Endothelial cell of coronary artery (primary cell): ENCODE measurements at places on chromosomes 7 and 10. TPM values are rescaled to one million over a fixed set of nuclear protein-coding genes. Genes with fewer than 3 reads are reported as not detected.

Gene TOMM7
- 203 and 226 TPM in 2 replicates for total RNA-seq

Gene HOXA6
- total RNA-seq, result 0.36 and 1.3 TPM in 2 replicates

Gene TMEM176B
- 0.09 TPM in 1 of 2 replicates, not detected in the other for total RNA-seq

Gene WASL
- 7.7 and 11.7 TPM in 2 replicates for total RNA-seq

Gene SHOC2
- 38.1 and 45.3 TPM in 2 replicates for total RNA-seq

Gene WDFY4
- 1.1 and 6.3 TPM in 2 replicates for total RNA-seq

Gene PTCD1
- total RNA-seq, result 4.0 and 5.9 TPM in 2 replicates

Gene RHOBTB1
- 25.9 and 28.9 TPM in 2 replicates for total RNA-seq

Gene TUBB8
- not detected in 2 replicates for total RNA-seq

Gene ELN
- 0.09 and 1.6 TPM in 2 replicates for total RNA-seq

Gene GNG11
- 104 and 146 TPM in 2 replicates for total RNA-seq

Gene TRIM56
- total RNA-seq, result 18.7 and 36.1 TPM in 2 replicates

Gene NCF1
- 0.09 TPM in 1 of 2 replicates, not detected in the other for total RNA-seq

Gene OGDHL
- 0.19 and 0.99 TPM in 2 replicates for total RNA-seq

Gene STEAP2
- 0.81 and 1.2 TPM in 2 replicates for total RNA-seq

Gene TMEM270
- total RNA-seq, result not detected in 2 replicates

Gene ZNF862
- total RNA-seq, result 5.8 and 10.5 TPM in 2 replicates

Gene PIK3CG
- 6.4 and 7.2 TPM in 2 replicates for total RNA-seq

Gene CEP55
- 18.3 and 42.4 TPM in 2 replicates for total RNA-seq

Gene ANKRD2
- total RNA-seq, result 0.36 and 0.56 TPM in 2 replicates

Gene SLC39A12
- under 0.01 TPM in 1 of 2 replicates, not detected in the other for total RNA-seq

Gene HMX2
- not detected in 2 replicates for total RNA-seq

Gene TMEM229A
- not detected in 2 replicates for total RNA-seq

Gene OPN1SW
- total RNA-seq, result not detected in 2 replicates

Gene AKR1C4
- not detected in 2 replicates for total RNA-seq

Gene UCMA
- total RNA-seq, result not detected in 2 replicates

Gene ZNF365
- 0.28 and 0.45 TPM in 2 replicates for total RNA-seq

Gene ASIC3
- not detected in 2 replicates for total RNA-seq

Gene ANKRD1
- 667 and 960 TPM in 2 replicates for total RNA-seq

Gene HMX3
- not detected in 2 replicates for total RNA-seq

Gene ICA1
- total RNA-seq, result 15.4 and 29.2 TPM in 2 replicates

Gene MYH16
- 0.38 and 0.72 TPM in 2 replicates for total RNA-seq

Gene FRMD4A
- total RNA-seq, result 78.3 and 90.2 TPM in 2 replicates

Gene FAM3C
- total RNA-seq, result 38.2 and 50.7 TPM in 2 replicates

Gene STK32C
- 8.5 and 9.1 TPM in 2 replicates for total RNA-seq

Gene PHF14
- total RNA-seq, result 41.9 and 46.5 TPM in 2 replicates

Gene C10orf53
- total RNA-seq, result not detected in 2 replicates

Gene PODXL
- 51.3 and 66.4 TPM in 2 replicates for total RNA-seq

Gene ENKUR
- 0.18 TPM in 1 of 2 replicates, not detected in the other for total RNA-seq

Gene ADAM22
- total RNA-seq, result 0.38 and 0.45 TPM in 2 replicates

Gene SORBS1
- total RNA-seq, result 0.28 and 0.54 TPM in 2 replicates

Gene ARHGEF35
- total RNA-seq, result 0.18 and 0.56 TPM in 2 replicates

Gene FAM171A1
- 28.2 and 35.8 TPM in 2 replicates for total RNA-seq

Gene SPDYE16
- total RNA-seq, result not detected in 2 replicates

Gene DLD
- 57.8 and 63.3 TPM in 2 replicates for total RNA-seq

Gene ATE1
- 21.8 and 22.3 TPM in 2 replicates for total RNA-seq

Gene HTR7
- total RNA-seq, result 0.27 and 0.47 TPM in 2 replicates

Gene PMPCB
- total RNA-seq, result 42.6 and 50.3 TPM in 2 replicates

Gene MIOS
- 20.2 and 25.9 TPM in 2 replicates for total RNA-seq

Gene ADCY1
- 0.19 and 0.54 TPM in 2 replicates for total RNA-seq

Gene TMEM225B
- 0.19 TPM in 1 of 2 replicates, not detected in the other for total RNA-seq

Gene LLCFC1
- total RNA-seq, result not detected in 2 replicates

Gene PNLIP
- total RNA-seq, result not detected in 2 replicates

Gene NAMPT
- 126 and 212 TPM in 2 replicates for total RNA-seq
